ENCODE measurements at places on chromosomes 5 and 9.

- no peak for DNase-seq
These were observed 29.9 kb downstream of the SKP1 start for GRCh38 chr5:134146651-134147518.

DNA sequence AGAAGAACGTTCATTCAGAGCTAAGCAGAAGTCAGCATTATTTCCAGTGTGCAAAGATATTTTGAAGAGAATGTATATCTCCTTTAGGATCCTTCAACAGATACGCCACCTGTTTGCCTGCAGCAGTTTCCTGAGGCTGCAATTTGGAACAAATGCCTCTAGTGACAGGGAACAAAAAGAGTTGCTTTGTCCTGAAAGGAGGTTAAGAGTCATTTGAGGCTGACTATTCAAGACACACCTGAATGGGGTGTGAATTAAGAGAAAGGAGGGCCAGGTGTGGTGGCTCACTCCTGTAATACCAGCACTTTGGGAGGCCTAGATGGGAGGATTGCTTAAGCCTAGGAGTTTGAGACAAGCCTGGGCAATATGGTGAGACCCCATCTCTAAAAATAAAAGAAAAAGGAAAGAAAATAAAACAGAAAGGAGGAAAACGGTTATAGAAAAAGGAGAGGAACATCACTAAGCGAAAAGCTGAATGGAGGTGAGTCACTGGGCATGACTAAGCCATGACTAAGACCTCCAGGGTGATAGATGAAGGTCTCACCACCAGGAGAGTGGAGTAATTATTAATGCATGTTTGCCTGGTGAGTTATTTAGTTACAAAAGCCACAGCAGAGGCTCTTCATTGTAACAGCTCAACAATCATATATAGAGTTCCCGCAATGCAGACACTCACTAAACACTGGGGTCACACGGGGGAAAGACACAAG is 255.2 kb upstream of the TNC start:
- DNase-seq = peak; percentile 95

GRCh38 chr5:84298628-84299027 is 86.1 kb downstream of the EDIL3 start:
- DNase-seq = no peak

GRCh38 chr9:31137176-31138160 is 1247.0 kb upstream of the ACO1 start:
- DNase-seq = peak; percentile 85

GRCh38 chr5:100899675-100900074 is 3.4 kb downstream of the ST8SIA4 start:
- DNase-seq = no peak

GRCh38 chr5:12384005-12384404 is 479.8 kb upstream of the CTNND2 start:
- no peak for DNase-seq

GRCh38 chr9:135363596-135363995 is 116.0 kb upstream of the PPP1R26 start:
- DNase-seq = no peak

Data from RKO (cell line).